Tibial nerve (tissue), 4 donors: ENCODE measurements at places on chromosomes 6 and 20. TPM values are rescaled to one million over a fixed set of nuclear protein-coding genes. Genes with fewer than 3 reads are reported as not detected.

Gene PPP1R3G
- 1.3 TPM for total RNA-seq

DNA sequence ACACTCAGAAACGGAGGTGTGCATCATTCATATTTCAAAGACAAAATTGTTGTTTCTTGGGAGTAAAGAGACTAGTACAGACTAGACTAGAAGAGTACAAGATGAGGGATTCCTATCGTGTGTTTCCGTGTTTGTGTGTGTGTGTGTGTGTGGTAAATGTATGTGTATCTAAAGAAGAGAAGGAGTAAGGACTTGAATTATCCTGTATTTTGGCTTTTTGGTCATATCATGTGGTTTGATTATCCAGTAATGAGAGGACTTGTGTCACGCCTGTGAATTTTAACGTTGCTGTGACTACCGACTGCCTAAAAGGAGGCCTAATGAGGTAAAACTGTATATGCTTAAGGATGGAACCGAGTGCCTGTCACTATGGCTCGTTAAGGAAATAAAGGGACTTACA is 44.4 kb upstream of the MAP7 start:
- DNase-seq = no peak

DNA sequence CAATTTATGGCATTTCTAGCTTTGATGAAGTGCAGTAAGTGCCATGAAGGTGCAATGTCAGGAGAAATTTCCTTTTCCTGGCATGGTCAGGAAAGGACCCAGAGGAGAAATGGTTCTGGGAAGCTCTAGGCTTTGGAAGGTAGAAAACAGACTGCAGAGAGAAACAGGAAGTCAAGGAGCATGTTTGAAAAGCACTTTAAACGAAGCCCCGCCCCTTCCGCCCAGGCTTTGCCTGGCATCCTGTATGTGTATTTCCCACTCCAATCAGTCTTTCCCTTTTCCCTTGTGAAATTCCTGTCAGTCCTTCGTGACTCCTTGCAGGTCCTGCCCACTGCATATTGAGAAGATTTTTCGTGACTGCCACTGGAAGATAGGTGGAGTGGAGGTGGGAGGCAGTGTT is 320.9 kb upstream of the SASH1 start:
- DNase-seq = no peak

DNA sequence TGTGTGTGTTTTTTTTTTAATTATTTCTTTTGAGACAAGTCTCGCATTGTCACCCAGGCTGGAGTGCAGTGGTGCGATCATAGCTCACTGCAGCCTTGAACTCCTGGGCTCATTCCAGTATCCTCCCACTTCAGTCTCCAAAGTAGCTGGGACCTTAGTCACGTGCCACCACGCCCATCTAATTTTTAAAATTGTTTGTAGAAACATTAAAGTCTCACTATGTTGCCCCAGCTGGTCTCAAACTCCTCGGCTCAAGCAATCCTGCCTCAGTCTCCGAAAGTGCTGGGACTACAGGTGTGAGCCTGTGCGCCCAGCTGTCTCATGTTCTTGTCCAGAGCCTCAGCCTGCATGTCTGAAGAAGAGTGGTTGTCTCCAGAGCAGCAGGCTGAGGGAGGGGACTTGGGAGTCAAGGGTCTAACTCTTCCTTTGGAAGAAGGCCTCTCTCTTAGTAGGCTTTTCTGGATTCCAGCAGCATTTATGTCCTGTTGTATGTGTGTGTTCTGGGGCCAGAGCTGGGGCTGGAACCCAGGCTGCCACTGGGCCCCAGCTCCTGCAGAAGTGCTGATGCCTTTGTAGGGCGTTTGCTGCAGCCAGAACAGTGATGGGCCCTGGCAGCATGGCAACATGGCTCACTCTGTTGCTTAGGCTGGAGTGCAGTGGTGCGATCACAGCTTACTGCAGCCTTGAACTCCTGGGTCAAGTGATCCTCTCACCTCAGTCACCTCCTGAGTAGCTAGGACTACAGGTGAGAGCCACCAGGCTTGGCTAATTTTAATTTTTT is 5.4 kb downstream of the DNMT3B start:
- DNase-seq = no peak
